ENCODE measurements at places on chromosomes 3 and 15.

DNA sequence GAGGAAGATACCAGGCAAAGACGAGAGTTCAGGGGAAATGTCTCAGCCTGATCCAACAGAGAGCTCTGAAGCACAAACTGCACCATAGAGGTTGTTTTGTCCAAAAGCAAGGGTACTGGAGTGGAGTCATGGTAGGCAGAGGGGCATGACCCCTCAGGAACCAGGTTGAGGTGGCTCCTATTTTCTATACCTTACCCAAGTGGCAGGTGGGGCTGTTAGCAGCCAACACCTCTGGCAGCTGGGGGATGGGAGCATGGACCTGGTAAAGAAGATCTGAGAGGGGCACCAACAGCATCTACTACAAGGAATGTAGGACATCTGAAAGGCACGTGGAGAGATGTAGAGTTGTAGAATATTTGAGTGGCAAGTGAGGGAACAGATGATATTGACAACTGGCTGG is 85.2 kb downstream of the GAP43 start:
- no peak for DNase-seq

GRCh38 chr15:67042551-67043142 is 22.8 kb upstream of the SMAD3 start:
- DNase-seq, result no peak

DNA sequence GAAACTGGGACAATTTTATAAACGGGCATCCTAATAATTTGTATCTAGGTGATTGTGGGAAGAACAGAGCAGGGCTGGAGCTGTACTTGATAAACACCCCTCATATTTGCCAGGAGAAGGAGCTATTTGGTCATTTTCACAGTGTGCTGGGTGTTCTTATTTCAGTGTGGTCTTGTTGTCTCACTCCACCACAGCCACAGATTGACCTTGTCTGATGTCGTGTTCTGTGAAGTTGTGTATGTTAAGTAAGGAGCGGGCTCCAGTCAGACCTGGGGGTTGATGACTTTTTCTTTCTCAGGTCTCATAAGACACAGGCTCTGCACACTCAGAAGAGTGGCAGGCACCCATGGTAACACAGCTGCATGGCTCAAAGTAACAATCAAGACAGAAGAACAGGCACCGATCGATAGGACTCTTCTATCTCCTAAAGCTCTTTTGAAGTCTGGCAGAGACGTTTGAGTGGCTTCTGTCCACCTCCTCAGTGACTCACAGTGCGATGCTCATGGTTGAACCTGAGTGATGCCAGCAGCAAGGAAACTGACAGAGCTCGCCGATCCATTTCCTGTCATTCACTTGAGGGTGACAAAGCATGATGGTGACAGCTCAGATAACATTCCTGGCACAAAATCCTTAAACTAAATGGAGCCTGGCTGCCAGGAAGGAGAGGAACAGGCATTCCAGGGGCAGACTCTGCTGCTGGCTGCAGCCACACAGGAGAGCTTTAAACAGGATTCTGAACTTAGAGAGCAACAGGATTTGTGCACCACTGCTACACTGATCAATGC is 20.8 kb downstream of the DPH3 start:
- no peak for DNase-seq

DNA sequence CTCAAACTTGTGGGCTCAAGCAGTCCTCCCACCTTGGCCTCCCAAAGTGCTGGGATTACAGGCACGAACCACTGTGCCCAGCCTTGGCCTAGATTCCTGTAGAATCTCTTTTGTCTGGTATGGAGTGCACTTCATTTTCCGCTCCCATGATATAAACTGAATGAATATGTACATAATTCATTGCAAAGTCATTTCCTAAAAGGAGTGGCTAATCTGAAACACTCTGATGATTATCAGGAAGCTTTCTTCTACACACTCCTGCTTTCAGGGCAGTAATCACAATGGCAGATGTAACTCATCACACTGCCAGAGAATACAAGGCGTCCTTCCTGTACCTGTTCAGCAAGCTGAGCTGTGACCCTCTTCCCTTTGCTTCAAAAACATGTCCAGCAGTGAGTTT is 28.6 kb downstream of the RLBP1 start:
- no peak for DNase-seq

DNA sequence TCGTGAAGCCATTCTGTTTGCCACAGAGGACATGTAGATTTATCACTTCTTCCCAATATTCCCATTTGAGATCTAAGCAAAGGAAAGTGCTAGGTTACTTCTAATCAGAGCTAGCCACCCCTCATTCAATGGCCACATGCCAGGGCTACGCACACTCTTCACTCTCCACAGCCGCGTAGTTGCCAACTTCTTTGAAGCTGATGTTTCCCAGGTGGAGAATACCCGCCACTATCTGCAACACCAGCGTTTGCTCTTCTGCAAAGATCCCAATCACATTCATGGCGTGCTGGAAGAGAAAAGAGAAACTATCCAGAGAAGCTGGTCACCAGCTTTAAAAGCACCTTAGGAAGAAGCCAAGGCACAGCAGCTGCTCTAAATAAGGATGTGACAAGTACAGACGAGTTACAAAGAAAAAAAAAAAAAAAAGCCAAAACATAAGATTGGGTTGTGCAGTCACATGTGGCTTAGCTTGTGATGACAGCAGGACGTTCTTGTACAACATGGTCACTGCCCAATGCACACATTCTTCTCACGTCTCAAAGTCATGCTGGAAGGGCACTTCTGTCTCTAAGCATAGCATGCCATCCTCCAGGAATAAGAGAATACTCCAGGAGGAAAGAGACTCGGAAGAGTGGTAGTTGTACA is 16.4 kb downstream of the LDHAL6B start:
- no peak for DNase-seq

DNA sequence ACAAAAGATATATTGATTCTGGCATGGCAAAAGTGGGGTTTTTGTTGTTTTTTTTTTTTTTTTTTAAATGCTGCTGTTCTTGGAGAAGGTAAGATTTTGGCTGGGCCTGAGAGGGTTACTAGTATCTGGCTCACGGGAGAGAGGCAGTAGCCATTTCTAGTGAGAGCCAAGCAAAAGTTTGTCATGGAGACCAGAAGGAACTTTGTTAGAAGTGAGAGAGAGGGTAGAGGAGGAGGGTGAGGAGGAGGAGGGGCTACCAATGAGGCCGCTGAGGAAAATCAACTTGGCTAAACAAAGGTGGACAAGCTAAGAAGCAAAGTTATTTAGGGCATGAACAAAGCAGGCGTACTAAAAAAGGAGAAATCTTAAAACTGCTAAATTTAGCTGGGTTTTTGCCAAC is 48.9 kb upstream of the STRIT1 start:
- DNase-seq, result no peak

Measured in stimulated activated CD4-positive, alpha-beta T cell treated with anti-CD3 and anti-CD28 coated beads, Interleukin-1b, Interleukin-23, amount 100 ng/mL, for 1 hour (primary cell).